Uterus (tissue), 4 donors: ENCODE measurements at places on chromosomes 7 and 10.

- DNase-seq, result no peak
- no peak overlapping the region for H3K27ac ChIP-seq
- no peaks in the 10 kb centered on the region for H3K36me3 ChIP-seq
- H3K4me3 ChIP-seq, result no peak overlapping the region
- H3K4me1 ChIP-seq, result no peaks in the 10 kb centered on the region
Observed at GRCh38 chr7:69967689-69968450, 369.6 kb downstream of the AUTS2 start.

DNA sequence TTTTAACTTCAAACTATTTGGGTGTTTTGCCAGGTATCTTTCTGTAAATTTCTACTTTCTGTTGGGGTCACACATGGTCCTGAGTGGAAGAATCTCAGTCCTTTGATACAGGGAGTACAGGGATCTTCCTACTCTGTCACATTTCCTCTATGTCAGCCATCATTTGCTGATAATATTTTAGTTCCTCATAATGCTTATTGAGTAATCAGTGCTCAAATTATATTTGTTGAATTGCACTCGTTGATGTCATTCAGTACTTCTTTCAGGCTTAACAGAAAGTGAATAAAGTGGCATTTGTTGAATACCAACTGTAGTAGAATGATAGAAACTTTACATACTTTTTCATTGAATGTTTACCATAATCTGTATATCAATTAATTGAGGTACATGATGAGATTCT lies 31.9 kb downstream of the WDR11 start:
- no peaks in the 10 kb centered on the region for H3K36me3 ChIP-seq
- no peak overlapping the region for H3K27ac ChIP-seq
- H3K4me3 ChIP-seq, result no peak overlapping the region
- no peak for DNase-seq

- no peaks in the 10 kb centered on the region for H3K27me3 ChIP-seq
- H3K36me3 ChIP-seq, result no peaks in the 10 kb centered on the region
- H3K4me1 ChIP-seq, result no peaks in the 10 kb centered on the region
- no peak overlapping the region for H3K27ac ChIP-seq
- no peak overlapping the region for H3K4me3 ChIP-seq
Observed at GRCh38 chr7:67484244-67484751, 487.7 kb downstream of the TYW1 start.

DNA sequence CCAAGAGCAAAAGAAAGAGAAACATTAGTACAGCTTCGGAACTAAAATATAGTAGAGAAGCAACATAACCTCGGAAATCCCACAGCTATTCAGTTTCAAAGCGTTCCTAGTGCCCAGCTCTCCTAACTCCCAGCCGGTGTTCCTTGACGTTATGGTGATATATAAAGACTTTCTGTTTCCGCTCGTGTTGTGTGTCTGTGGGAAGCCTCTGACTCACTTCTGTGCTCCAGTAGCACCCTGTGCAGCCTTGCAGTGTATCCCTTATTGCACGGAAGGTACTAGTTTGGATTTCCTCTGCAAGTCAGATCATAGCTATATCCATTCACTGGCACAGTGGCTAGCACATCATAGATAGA lies 535 bp downstream of the ASAH2B start:
- peak; percentile 20 for DNase-seq
- no peaks in the 10 kb centered on the region for H3K36me3 ChIP-seq
- H3K27me3 ChIP-seq, result no peaks in the 10 kb centered on the region
- H3K27ac ChIP-seq, result peak overlapping the region; percentile 64
- H3K4me3 ChIP-seq, result peak overlapping the region; percentile 59

- H3K27me3 ChIP-seq, result no peaks in the 10 kb centered on the region
- no peak overlapping the region for H3K27ac ChIP-seq
- no peak overlapping the region for H3K4me3 ChIP-seq
- no peaks in the 10 kb centered on the region for H3K4me1 ChIP-seq
- no peaks in the 10 kb centered on the region for H3K36me3 ChIP-seq
Observed at GRCh38 chr7:132773527-132773956, 197.3 kb upstream of the PLXNA4 start.

DNA sequence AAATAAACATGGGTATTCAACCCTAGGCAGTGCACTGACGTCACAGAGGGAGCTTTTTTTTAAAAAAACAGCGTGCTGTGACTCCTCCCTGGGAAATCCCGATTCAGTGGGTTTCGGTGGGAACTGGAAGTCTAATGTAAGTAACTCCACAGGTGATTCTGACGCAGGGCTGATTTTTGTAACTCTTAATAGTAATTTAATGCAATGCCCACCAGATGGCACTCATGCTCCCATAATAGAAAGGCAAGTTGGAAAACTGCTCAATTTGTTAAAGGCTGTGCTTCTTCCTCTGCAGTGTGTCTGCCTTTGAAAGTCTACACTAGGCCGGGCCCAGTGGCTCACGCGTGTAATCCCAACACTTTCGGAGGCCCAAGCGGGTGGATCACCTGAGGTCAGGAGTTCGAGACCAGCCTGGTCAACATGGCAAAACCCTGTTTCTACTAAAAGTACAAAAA lies 10.9 kb upstream of the RSU1 start:
- H3K27ac ChIP-seq, result peak overlapping the region; percentile 41
- no peak overlapping the region for H3K4me3 ChIP-seq
- DNase-seq, result peak; percentile 58
- no peaks in the 10 kb centered on the region for H3K36me3 ChIP-seq
- H3K4me1 ChIP-seq, result no peaks in the 10 kb centered on the region

DNA sequence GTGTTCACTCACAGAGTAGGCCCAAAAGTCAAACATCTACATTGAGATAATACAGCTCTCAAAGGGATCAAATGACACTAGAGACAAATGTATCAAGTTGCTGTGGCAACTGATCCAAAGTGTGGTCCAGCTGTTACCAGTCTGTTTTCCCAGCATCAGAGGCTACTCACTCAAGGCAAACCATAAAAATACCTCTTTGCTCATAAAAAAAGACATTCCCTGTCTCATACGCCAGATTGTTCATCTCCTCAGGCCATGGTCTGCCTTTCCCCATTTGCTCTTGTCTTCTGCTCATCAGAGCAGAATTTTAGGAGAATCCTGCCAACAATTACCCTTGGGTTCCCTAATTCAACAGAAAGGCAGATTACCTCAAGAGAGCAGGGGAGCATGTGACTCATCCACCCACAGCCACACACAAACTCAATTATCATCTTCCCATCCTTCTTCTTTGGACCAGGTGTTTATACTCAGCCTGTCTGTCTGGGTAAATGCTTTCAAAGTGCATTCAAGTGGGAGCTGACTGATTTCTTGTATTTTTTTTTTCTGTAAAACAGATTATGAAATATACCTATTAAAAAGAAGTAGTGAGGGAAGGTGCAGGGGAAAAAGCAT lies 226.5 kb upstream of the HPS1 start:
- no peak overlapping the region for H3K27ac ChIP-seq
- H3K27me3 ChIP-seq, result no peaks in the 10 kb centered on the region
- H3K4me1 ChIP-seq, result no peaks in the 10 kb centered on the region
- no peak for DNase-seq

GRCh38 chr10:9334270-9334669 lies 1279.8 kb downstream of the GATA3 start:
- DNase-seq, result no peak
- H3K36me3 ChIP-seq, result no peaks in the 10 kb centered on the region
- no peaks in the 10 kb centered on the region for H3K27me3 ChIP-seq
- H3K4me3 ChIP-seq, result no peak overlapping the region
- H3K4me1 ChIP-seq, result no peaks in the 10 kb centered on the region
- no peak overlapping the region for H3K27ac ChIP-seq

DNA sequence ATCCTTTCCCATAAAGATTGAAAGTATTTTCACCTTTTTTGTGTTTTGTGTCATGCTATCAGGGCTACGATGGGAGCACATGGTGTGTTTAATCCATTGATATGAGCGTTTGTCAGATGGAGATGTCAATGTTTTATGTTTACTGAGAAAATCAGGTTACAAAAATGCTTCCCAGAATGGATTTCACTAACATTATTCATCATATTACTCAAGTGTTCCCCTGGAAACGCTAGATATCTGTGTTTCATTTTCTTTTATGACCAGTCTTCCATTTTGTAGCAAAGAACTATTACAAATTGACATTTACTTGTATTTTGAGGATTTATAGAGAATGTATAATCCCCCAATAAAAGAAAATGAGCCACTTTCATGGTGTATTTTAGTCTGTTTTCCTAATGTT lies 293.5 kb upstream of the AKR1E2 start:
- H3K36me3 ChIP-seq, result no peaks in the 10 kb centered on the region
- no peaks in the 10 kb centered on the region for H3K4me1 ChIP-seq
- H3K27ac ChIP-seq, result peak overlapping the region; percentile 78
- H3K4me3 ChIP-seq, result no peak overlapping the region
- DNase-seq, result no peak

GRCh38 chr7:12322903-12323300 lies 80.8 kb downstream of the VWDE start:
- no peaks in the 10 kb centered on the region for H3K36me3 ChIP-seq
- no peak for DNase-seq
- no peak overlapping the region for H3K4me3 ChIP-seq
- H3K4me1 ChIP-seq, result no peaks in the 10 kb centered on the region
- H3K27ac ChIP-seq, result no peak overlapping the region

- H3K36me3 ChIP-seq, result no peaks in the 10 kb centered on the region
- H3K27ac ChIP-seq, result no peak overlapping the region
- H3K27me3 ChIP-seq, result peaks cover 4% of the 10 kb centered on the region
- H3K4me1 ChIP-seq, result peaks cover 13% of the 10 kb centered on the region
Observed at GRCh38 chr10:117237401-117237991, 3.4 kb upstream of the SLC18A2 start.

- H3K27ac ChIP-seq, result peak overlapping the region; percentile 86
- DNase-seq, result no peak
- no peak overlapping the region for H3K4me3 ChIP-seq
Observed at GRCh38 chr7:5397736-5398135, 25.9 kb downstream of the TNRC18 start.

DNA sequence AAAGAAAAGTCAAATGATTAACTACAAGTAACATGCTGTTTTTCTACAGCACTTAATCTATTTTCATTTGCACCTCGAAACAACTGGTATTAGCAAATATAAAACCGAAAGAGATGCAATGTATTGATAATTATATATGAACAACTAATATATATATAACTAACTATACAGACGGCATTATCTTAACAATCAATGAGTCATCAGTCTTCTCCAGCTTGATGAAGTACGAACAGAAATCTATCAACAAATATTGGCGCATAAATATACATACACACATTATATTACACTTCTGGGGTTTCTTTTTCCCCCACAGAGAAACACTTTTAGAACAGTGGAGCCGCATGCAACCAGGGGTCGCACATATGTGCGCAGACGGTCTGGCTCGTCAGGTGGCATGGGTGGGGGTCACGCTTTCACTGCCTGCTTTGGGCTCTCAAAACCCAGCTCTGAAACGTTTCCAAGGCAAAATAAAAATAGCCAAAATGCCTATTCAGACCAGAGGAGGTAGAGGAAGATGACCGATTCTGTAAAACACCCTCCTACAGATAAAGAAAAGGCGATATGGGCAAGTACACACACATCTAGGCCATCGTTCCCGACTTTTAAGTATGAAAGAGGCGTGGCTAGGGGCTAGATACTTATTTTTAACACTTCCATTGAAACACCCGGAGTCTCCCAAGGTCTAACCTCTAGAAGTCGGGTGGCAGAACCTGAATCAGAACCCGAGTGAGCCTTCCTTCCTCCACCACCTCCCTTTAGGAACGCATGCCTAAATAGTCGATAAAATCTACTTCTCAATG lies 1.7 kb downstream of the ARHGAP12 start:
- H3K36me3 ChIP-seq, result no peaks in the 10 kb centered on the region
- H3K27ac ChIP-seq, result peak overlapping the region; percentile 96
- no peak for DNase-seq
- H3K27me3 ChIP-seq, result no peaks in the 10 kb centered on the region
- peak overlapping the region; percentile 75 for H3K4me3 ChIP-seq

GRCh38 chr10:103709341-103709920 lies 145.9 kb downstream of the SH3PXD2A start:
- no peaks in the 10 kb centered on the region for H3K4me1 ChIP-seq
- H3K4me3 ChIP-seq, result no peak overlapping the region
- no peak overlapping the region for H3K27ac ChIP-seq
- H3K36me3 ChIP-seq, result no peaks in the 10 kb centered on the region
- no peaks in the 10 kb centered on the region for H3K27me3 ChIP-seq

DNA sequence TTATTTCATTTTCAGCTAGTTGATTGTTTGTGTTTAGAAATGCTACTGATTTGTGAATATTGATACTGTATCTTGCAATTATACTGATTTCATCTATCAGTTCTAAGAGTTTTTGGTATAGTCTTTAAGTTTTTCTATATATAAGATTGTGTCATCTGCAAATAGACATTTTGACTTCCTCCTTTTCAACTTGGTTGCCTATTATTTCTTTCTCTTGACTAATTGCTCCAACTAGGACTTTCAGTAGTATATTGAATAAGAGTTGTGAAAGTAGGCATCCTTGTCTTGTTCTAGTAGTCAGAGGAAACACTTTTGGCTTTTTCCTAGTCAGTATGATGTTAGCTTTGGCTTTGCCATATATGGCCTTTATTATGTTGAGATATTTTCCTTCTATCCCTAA lies 20.4 kb downstream of the PHTF2 start:
- no peaks in the 10 kb centered on the region for H3K27me3 ChIP-seq
- H3K4me1 ChIP-seq, result no peaks in the 10 kb centered on the region
- DNase-seq, result no peak
- no peaks in the 10 kb centered on the region for H3K36me3 ChIP-seq
- no peak overlapping the region for H3K27ac ChIP-seq

- H3K36me3 ChIP-seq, result no peaks in the 10 kb centered on the region
- H3K4me1 ChIP-seq, result no peaks in the 10 kb centered on the region
- H3K27me3 ChIP-seq, result no peaks in the 10 kb centered on the region
- no peak overlapping the region for H3K4me3 ChIP-seq
Observed at GRCh38 chr7:1705856-1706255, 35.8 kb downstream of the ELFN1 start.

DNA sequence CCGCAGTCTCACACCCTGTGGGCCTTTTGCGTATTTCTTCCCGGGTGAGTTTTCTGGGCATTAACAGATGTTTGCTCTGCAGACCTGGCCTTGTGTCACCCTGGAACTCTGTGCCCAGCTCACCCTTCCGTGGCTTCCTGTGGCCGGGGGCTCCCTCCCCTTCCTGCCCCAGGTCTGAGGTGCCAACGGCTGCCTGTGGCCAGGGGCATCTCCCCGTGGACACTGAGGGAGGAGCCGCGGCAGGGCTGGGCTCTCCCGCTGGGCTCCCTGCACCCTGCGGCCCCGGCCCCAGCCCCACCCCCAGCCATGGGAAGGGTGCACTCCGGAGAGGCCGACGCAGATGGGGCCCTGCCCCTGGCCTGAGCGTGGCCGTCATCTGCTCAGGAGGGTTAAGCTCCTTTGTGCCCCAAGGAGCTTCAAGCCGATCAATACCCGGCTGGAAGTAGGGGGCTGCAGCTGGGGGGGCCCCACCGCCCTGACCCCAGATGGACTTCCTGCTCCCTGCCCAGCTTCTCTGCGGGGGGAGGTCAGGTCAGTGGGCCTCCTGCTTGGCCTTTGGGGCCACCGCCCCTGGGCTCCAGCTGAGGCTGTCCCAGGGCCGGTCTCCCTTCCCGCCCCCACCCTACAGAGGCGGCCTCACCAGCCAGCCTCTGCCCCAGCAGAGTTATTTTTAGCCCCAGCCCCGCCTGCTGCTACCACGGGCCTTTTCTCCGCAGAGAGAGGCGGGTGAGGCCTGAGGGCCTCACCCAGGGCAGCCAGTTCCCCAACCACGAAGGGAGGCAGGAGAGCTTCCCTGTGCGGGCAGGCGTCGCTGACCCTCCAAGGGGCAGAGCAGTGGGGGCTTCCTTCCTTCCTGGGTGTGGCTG lies 24.2 kb downstream of the PWWP2B start:
- peak; percentile 76 for DNase-seq
- H3K4me3 ChIP-seq, result no peak overlapping the region
- H3K4me1 ChIP-seq, result peaks cover 42% of the 10 kb centered on the region
